ENCODE measurements at places on chromosomes 2 and 18.

GRCh38 chr2:111194835-111195621 is 74.3 kb downstream of the BCL2L11 start:
- DNase-seq, result no peak

DNA sequence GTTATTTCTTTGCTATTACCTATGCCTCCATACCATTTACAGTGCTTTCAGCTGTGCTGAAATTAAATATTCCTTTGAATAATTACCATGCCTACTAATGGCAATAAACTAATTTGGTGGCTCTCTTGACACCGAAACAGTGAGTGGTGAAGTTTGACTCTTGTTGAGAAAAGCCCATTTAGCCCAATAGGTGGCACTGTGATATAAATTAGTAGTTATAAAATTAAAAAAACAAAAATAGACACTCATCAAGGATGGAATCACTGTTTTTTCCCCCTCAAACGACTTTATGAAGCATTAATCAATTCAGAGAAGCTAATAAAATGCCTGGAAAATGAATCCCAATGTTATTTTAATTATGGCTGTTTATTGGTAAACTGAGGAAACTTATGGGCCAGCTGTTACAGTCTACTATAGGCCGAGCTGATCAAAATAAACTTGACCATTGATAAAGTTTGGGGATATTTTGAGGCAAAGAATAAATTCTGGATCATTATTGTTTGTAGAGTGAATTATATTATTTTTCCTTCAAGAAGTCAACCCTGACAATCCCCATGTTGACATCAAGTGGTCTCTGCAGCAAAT is 339.6 kb downstream of the TRIB2 start:
- DNase-seq, result no peak

- DNase-seq, result no peak
These were observed 70.3 kb downstream of the TMEM237 start for GRCh38 chr2:201572846-201573508.

DNA sequence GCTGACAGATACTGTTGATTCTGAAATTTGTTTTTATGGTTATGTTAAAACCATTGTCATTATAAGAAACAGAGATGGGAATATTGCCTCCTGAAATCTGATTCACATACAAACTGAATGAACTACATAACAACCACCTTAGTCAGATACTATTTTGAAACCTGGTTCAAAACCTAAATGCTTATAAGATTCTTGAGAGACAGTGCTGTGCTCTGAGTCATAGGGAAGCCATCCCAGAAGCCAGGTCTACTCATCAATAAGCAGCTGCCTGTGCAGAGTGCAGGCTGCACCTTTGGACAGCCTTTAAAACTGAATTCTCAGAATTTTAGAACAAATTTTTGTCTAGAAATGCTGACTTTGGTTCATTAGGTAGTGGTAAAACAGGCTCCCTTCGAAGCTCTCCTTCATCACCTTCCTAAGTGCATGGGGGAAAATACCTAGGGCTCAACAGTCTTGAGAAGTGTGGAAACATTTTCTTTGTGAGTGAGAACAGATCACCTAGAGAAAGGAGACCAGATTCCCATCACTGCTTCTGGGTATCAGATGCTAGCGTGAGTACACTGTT is at the start of gene SERPINB7:
Gene SERPINB7 (plus strand): TSS at position 253 of the 565 bp plus-strand sequence. CDS start 6,955 bp downstream, outside the sequence.
- DNase-seq, result no peak

DNA sequence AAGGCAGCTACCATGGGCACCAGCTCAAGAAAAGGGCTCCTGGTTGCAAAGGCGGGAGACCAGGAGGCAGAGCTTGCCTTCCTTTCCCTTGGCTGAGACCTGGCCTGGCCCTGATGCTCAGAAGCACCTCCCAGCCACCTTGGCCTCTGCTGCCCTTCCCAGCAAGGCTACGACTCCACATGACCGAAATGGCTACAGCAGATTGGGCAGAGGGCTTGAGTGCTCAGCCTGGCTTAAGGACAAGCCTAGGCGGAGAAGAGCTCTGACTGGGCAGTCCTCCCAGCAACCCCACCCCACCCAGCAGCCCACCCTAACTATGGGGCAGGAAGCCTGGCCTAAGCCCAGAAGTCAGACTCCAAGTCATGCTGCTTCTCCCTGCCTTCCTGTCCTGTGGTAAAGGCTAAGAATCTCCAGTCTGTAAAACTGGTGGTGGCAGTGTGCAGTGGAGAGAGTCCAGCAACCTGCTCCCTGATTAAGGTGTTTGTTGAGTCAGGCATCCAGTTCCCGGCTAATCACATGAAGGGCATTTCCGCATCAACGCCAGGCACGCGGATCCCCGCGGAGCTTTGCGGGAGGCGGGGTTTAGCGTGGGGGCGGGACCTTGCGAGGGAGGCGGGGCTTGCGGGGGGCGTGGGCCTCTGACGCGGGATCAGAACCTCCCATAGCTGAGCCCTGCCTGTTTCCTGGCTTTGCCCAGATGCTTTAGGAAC is 256.0 kb downstream of the BCL11A start:
- no peak for DNase-seq

GRCh38 chr2:128320906-128321771 is 2.5 kb upstream of the HS6ST1 start:
- peak; percentile 17 for DNase-seq

DNA sequence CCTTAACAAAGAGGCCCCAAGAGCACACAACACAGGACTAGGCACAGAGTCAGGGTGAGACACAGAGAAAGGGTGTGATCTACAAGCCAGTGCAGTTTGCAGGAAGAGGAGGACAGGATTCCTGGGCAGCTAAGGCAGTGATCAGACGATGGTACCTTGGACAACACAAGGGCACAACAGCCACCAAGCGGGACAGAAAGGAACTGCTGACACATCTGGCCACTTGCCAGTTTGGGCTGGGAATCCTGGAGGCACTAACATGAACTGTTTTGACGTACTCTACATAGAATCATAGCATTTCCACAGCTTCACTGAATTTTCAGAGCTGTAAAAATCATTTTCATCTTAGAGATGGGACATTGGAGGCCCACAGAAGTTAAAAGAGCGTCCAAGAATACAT is 221.5 kb upstream of the SLC35G4 start:
- DNase-seq, result peak; percentile 6

Data from activated CD8-positive, alpha-beta T cell treated with anti-CD3 and anti-CD28 coated beads for 36 hours (primary cell).